ENCODE measurements at places on chromosomes 11 and 22. TPM values are rescaled to one million over a fixed set of nuclear protein-coding genes. Genes with fewer than 3 reads are reported as not detected.

DNA sequence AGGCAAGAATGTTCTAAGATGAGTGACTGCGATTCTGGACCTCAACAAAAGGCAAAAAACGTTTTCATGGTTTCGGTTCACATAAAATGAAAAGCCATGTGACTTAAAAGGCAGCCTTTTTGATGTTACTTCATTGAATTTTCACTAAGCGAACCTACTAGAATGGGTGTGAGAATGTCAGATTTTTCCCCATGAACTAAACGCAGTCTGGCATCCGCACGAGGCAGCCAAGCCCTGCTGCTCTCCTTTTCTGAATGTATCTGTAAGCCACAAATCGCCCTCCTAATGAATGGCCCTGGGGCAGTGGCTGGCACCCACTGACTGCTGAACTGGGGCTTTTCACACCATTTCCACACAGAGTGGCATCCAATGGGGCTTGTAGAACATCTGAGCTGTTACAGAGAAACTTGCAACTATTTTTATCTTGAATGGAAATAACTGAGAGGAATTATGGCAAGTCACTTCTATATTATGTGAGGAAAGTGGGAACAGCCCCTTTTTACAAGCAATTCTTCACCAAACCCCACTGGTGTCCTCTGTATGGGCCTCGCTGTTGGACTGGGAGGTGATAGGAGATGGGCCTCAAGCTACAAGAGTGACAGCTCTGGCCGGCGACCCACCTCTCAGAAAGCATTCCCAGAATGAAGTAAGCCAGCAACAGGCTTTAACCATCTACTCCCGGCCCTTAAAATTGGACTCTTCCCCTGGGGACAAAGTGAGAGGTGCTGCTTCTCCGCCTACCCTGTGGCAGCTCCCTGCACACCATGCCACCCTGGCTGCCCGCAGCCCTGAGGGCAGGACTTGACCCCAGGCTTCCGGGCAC is 29.4 kb downstream of the PPP2R1B start:
- no peaks in the 10 kb centered on the region for H3K4me1 ChIP-seq
- no peak overlapping the region for H3K4me3 ChIP-seq
- H3K27ac ChIP-seq, result no peak overlapping the region
- H3K36me3 ChIP-seq, result peaks cover 11% of the 10 kb centered on the region

DNA sequence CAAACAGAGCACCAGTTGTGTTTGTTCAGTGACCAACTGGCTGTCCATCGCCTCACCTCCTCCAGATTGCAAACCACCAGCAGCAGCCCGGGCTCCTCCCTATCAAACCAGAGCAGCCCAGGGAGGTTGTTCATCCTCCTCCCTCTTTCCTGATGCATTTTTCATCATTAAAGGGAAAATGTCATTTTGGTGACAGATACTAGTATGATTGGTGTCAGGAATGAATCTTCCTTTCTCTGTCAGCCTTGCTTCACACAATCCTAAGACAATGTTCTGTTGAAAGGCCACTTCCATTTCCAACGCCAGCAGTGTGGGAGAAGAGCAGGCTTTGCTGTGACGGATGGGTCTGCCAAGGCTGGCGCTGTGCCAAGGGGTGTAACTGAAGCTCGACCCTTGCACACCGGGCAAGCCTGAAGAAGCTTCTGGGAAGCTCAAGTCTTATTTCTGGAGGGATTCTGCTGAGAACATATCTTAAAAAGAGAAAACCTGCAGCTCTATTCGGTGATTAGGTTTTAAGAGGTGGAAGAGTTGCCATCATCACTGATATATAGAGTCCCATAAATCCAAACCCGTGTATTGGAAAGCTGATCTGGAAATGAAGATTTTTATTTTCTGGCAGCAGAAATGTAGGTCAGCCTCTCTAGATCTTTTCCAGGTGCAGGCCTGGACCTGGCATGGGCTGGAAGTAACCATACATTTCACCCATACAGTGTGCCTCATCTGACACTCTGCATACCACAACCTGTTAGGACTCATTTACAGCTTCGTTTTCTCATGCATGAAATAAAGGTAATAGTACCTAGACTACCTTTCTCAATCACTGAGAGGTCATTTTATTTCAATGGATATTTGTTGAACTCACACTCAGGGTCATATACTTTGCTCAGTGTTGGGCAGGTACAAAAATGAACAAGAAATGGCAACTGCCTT is 524.5 kb downstream of the NTM start:
- H3K27me3 ChIP-seq, result no peaks in the 10 kb centered on the region
- no peak for DNase-seq
- no peaks in the 10 kb centered on the region for H3K36me3 ChIP-seq
- H3K4me3 ChIP-seq, result no peak overlapping the region

DRD2 gene
- total RNA-seq, result not detected

- no peaks in the 10 kb centered on the region for H3K36me3 ChIP-seq
- no peak overlapping the region for H3K4me3 ChIP-seq
- H3K27ac ChIP-seq, result no peak overlapping the region
- no peaks in the 10 kb centered on the region for H3K27me3 ChIP-seq
Measured at GRCh38 chr11:21501245-21501644, 691.6 kb upstream of the ANO5 start.

DNA sequence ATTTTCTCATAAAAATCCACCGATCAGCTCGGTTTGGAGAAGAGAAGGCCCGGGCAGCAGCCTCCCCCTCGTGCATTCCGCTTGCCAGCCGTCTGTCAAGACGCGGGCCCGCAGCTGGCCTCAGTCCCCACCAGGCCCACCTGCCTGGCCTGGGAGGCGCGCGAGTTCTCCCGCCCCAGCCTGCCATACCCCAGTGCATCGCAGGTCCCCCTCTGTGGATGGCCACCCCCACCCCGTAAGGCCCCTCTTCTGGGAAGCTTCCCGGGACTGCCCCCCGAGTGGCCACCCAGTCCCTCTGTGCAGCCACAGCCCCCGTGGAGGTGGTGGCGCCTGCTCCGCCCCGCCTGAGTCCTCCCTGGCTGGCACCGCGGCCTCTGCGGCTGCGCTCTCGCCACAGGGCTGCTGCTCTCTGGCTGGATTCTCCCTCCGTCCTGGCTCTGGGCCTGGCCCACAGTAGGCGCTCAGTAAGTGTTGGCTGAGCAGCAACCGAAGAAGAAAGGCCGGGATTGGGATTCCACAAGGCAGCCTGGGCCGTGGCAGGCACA is 74.0 kb upstream of the TCF20 start:
- H3K4me3 ChIP-seq, result no peak overlapping the region
- H3K27me3 ChIP-seq, result peaks cover 5% of the 10 kb centered on the region
- H3K4me1 ChIP-seq, result peaks cover 4% of the 10 kb centered on the region
- no peak overlapping the region for H3K27ac ChIP-seq

DNA sequence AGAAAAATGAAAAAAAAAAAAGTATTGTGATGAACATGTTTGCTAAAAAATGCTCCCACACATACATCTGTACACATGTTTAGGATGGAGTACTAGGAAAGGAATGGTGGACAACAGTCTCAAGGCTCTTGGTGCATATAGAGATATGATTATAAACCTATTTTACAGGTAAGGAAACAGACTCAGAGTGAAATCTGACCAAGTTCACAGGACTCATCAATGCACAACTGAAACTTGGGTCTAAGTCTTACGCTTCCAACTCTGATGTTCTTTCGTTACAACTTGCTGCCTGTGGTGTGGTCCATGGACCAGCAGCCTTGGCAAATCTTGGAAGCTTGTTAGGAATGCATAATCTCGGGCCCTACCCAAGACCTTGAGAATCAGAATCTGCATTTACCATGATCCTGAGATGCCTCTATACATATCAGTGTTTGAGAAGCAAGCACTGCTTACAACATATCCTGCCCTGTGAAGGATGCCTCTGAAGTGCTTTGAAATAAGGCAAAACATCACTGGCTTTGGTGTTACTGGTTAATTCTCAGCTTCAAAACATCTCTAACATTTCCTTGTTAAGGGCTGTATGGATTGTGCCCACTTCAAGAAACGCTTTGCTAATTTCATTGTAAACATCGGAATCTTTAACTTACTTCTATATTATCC is 39.9 kb upstream of the NUP160 start:
- no peaks in the 10 kb centered on the region for H3K4me1 ChIP-seq
- DNase-seq, result no peak
- no peak overlapping the region for H3K4me3 ChIP-seq
- H3K27me3 ChIP-seq, result no peaks in the 10 kb centered on the region
- no peak overlapping the region for H3K27ac ChIP-seq

DNA sequence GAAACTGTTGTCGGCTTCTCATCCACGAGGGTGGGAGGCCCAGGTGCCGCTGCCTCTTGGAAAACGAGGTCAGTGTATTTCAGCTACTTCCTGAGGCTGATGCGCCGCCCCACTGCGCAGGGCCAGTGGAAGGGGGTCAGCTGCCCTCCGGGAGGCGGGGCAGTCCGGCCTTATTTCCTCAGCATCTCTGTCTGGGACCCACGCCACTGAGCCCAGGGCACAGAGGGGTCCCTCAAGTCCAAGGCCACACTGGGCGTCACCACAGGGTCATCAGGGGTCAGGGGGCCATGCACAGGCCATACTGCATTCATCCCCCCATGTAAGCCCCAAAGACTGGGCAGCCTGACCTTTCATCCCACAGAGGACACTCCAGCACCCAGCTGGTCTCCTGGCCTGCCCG is 12.1 kb downstream of the RTN4R start:
- DNase-seq, result no peak

SLC22A12 gene
- not detected for total RNA-seq

All from natural killer cell (primary cell).